ENCODE measurements at places on chromosomes 1 and 21.

DNA sequence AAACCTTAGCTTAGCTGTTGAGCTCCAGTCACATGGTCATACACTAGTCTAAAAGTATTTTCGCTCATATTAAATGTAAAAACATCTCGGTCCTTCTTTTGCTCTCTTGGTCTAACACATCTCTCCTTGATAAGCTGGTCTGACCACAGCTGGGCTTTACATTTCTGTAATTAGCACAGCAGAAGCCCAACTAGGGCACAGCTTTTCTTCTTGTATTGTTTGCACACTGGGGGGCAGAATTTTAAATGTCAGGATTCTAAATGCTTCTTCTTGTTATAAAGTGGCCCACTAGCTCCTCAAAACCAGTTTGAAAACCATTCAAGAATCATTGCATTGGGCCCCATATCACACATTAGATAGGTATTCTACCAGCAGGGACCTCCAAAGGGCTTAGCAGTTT lies 289.1 kb upstream of the PKN2 start:
- no peak for DNase-seq

DNA sequence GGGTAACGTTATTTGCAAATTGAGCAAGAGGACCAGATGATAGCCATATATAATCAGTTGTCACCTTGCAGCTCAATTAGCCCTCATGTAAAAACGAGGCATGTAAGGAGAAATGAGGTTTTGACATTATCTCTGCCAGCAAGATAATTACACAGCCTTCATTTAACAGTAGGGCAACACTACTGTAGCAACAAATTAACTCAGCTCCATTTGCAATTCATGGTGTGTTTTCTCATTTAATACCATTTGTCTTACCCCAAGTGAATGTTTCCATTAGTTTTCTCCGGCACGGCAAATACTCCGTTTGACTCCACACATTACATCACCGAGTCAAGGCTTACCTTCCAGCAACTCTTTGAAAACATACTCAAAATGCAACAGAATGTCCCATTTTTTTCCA lies 66.7 kb downstream of the GPATCH2 start:
- DNase-seq: no peak

DNA sequence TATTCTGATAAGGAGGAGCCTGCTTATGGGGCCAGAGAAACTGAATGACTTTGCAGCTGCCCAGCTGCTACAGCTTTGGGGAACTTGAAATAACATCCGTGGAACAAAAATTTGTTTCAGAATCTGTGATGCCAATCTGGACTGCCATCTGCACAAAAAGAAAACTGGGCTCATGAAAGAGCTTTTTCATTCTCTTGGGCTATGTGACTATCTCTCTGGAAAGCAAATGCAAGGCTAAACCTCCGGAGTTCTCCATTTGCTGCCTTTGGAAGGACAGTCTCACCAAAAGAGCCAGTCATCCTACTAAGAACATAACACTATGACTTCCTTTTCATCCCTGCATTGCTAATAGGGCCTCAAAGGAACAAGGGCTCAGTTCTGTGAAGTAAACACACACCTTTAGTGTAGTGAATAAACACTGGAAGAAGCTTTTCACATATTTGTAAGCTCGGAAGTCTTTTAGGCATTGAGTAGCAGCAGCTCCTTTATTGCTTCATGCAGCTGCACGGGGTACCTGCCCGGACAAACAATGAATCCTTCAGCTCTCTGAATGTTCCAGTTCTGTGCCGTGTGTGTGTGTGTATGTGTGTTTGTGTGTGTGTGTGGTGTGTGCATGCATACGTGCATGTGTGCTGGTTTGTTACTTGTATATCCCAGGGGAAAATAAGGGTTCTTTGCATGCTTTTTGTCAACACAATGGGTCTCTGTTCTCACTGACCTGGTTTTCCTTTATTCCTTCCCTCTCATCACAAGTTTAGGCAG lies 255.5 kb upstream of the SGIP1 start:
- DNase-seq: no peak

DNA sequence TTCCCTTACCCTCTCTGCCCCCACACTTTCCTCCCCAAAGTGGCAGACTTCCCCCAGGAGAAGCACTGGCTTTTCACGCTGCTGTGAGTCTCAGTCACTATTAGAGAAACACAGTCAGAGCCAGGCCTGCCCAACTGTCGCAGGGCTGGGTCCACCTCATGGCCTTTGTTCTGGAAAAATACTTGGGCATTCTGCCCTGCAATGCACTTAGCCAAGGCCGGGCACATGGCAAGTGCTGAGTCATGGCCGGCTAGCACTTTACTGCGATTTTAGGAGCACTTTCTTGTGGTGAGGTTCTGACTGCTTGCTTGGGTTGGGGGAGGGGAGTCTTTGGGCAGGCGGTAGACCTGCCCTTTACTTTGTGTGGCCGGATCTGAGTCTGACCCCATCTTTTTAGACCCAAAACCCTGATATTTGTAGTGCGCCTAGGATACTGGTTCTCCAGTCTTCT lies 7.7 kb downstream of the EPHX1 start:
- DNase-seq: no peak

DNA sequence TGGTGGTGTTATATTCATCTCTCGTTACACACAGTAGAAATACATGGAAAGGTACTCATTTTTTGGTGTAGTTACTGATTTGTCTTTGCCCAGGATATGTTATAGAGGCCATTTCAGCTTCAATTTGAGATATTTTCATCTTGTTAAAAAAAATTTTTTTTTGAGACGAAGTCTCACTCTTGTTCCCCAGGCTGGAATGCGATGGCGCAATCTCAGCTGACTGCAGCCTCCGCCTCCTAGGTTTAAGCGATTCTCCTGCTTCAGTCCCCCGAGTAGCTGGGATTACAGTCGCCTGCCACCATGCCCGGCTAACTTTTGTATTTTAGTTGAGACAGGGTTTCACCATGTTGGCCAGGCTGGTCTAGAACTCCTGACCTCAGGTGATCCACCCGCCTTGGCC lies 19.0 kb downstream of the MORC3 start:
- no peak for DNase-seq

GRCh38 chr1:23902321-23903278 lies 10.6 kb downstream of the CNR2 start:
- no peak for DNase-seq

- no peak for DNase-seq
Observed at GRCh38 chr1:121569428-121569827, 384.7 kb downstream of the SRGAP2C start.

Data from NCI-H748 treated with DMSO at 0.1 percent for 48 hours (cell line).